ENCODE measurements at places on chromosomes 3 and 15.

DNA sequence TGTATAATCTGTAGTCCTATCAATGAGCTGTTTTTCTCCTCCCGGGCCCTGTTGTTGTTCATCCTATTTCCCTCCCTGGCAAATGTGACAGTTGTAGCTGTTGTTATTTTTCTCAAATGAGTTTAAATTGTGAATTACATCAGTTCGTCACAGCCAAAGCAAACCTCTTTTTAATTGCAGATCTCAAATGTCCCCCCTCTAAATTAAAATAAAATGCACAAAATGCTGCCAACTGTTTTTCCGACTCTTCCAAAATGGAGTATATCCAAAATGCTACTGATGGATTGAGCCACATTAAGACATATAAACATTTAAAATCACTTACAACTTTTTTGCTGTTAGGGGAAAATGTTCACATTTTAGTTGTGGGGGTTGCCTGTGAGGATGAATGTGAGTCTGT is 29.8 kb upstream of the SUCLG2 start:
- H3K4me3 ChIP-seq = no peak overlapping the region
- H3K4me1 ChIP-seq = no peaks in the 10 kb centered on the region
- no peak overlapping the region for H3K27ac ChIP-seq

DNA sequence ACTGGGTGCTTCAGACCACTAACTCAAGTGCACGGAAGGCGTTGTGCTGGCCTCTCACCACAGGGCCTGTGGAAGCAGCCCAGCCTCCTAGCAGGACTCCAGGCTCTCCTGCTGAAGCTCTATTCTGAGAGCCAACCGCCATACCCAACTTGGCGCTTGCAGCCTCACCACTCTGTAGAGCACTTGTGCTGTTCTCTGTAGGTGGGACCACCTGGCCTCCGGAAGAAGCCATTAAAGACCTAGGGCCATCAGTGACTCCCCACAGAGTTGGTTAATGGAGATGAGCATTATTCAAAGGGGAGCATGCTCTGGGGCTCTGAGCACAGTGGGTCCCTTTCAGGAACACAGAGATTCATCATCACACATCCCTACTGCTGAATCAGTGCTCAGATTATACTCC is 50.9 kb downstream of the C3orf85 start:
- no peaks in the 10 kb centered on the region for H3K4me1 ChIP-seq
- no peak overlapping the region for H3K4me3 ChIP-seq
- no peaks in the 10 kb centered on the region for H3K27me3 ChIP-seq
- no peak overlapping the region for H3K27ac ChIP-seq

DNA sequence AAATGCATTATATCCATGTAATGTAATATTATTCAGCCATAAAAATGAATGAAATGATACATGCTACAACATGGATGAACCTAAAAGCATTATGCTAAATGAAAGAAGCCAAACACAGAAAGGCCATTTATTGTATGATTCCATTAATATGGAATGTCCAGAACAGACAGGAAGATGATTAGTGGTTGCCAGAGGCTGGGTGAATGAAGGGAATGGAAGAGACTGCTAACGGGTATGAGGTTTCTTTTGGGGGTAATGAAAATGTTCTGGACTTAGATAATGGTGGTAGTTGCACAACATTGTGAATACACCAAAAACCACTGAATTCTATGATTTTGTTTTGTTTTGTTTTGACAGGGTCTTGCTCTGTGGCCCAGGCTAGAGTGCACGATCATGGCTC is 61.6 kb upstream of the MAP4 start:
- no peak overlapping the region for H3K27ac ChIP-seq
- no peaks in the 10 kb centered on the region for H3K27me3 ChIP-seq
- H3K36me3 ChIP-seq = no peaks in the 10 kb centered on the region
- H3K4me1 ChIP-seq = no peaks in the 10 kb centered on the region
- H3K4me3 ChIP-seq = no peak overlapping the region

DNA sequence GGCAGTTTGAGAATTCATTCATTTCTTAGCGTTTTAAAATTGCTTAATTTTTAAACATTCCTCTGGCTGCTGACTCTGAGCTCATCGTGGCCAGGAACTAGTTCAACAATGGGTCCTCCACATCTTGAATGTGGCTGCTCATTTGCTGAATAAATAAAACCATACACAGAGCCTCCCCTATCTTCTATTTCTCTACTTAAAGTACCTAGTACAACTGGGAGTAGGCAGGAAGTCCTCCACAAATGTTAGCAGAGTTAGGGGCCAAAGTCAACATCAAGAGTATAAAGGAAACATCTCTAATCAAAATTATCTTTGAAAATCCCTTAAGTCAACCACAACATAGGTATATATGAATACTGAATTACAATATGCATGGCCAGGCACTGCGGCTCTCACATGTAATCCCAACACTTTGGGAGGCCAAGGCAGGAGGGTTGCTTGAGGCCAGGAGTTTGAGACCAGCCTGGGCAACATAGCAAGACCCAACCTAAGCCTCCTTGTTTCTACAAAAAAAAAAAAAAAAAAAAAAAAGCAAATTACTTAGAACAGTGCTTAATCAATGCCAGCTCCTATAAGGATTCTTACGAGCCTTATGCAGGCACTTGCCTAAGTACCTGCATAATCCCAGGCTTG is 57.5 kb upstream of the LMOD3 start:
- DNase-seq = no peak
- no peaks in the 10 kb centered on the region for H3K27me3 ChIP-seq
- H3K4me3 ChIP-seq = no peak overlapping the region
- peak overlapping the region; percentile 16 for H3K27ac ChIP-seq
- peaks cover 13% of the 10 kb centered on the region for H3K4me1 ChIP-seq

GRCh38 chr3:16482194-16482769 is 31.2 kb downstream of the RFTN1 start:
- H3K36me3 ChIP-seq = no peaks in the 10 kb centered on the region
- no peaks in the 10 kb centered on the region for H3K27me3 ChIP-seq
- H3K27ac ChIP-seq = no peak overlapping the region
- no peaks in the 10 kb centered on the region for H3K4me1 ChIP-seq
- H3K4me3 ChIP-seq = no peak overlapping the region

Data from breast epithelium (tissue), 4 donors.